ENCODE measurements at places on chromosomes 6 and 20.

DNA sequence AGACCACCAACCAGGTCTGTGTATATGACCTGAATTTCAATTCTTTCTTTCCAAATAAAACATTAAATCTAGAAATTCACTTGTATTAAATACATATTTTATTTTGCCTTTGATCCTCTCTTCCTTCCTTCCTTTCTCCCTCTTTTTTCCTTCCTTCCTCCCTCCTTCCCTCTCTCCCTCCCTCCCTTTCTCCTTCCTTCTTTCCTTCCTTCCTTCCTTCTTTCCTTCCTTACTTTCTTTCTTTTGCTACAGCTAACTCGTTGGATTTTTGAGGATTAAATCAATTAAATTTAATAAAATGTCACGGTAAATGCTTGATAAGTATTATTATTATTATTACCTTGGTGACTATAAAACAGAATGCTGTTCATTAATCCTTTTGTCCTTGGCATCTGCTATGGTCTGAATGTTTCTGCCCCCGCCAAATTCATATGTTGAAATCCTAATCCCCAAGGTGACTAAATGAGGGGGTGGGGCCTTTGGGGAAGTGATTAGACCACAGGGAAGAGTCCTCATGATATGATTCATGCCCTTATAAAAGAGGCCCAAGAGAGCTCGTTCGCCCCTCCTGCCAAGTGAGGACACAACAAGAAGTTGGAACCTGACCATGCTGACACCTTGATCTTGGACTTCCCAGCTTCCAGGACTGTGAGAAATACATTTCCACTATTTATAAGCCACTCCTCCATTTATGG lies 67.6 kb upstream of the BTBD3 start:
- peak; percentile 84 for DNase-seq

- no peak for DNase-seq
Observed at GRCh38 chr6:160767647-160768019, 65.6 kb downstream of the PLG start.

GRCh38 chr6:44267252-44267651 lies 1.9 kb upstream of the NFKBIE start:
- no peak for DNase-seq

- no peak for DNase-seq
Observed at GRCh38 chr20:19897891-19898290, 119.3 kb upstream of the NAA20 start.

- no peak for DNase-seq
Observed at GRCh38 chr20:4604580-4604979, 117.1 kb upstream of the PRND start.

DNA sequence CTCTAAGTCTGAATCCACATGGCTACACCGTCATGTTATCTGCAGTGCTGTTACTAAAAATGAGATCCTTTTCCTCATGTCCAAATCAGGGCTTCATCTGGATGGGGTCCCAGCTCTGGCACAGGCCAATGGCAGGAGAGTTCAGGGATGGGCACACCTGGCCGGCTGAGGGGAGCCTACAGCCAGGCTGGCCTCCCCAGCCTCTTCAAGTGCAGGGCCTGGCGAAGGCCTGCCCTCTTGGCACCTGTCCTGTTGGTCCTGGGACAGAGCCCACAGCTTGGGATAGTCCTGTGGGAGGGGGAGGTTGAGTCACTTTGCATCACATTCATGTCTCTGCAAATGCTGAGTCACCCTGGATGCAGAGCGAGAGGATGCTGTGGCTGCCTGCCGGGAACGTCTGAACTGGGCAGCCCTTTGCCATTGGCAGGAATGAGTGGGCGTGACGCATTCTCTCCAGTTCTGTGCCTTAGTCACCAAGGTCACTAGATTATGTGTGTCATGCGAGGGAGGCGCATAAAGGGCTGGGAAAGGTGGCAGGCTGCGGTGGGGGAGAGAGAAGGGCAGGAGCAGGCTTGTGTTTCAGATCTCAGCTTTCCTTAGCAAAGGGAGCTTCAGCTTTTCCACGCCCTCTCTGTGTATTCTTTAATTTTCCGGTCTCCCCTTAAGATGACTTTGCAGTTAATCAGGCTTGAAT lies 223.2 kb upstream of the ECI2 start:
- DNase-seq = peak; percentile 100

DNA sequence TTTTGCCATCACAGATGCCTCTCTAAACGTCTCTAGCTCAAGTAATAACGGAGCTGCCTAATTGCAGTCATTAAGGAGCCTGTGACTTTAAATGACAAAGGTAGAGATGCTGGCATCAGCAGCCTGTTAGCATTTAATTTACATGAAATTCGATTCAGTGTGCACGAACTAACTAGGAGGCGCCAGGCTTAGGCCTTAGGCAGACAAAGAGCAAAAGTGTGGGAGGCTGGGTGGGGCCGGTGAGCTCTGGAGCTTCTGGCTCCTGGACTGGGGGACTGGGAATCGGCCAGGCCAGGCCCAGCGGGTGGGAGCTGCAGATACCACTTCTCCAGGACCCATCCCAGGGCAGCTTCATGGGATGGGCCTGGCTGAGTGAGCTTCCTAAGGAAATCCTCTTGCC lies 170.0 kb upstream of the AGPAT4 start:
- no peak for DNase-seq

DNA sequence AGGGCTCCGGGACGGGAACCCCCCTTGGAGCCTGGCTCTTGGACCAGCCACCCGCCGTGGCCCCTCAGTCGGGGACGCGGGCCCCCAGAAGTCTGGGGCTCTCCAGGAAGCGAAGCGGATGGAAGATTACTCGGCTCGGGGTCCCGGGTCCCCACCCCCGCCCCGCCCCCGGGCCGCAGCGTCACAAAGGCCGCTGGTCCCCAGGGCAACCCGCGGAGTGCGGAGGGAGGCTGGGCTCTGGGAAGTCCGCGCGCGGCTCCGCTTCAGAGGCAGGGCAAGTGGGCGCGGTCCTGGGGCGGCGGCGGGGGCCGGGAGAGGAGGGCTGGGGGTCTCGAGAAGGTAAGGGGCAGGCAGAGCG lies at the start of gene FNDC11:
TSS of gene FNDC11 (plus strand) at position 227 of the 358 bp plus-strand sequence. CDS start 1,505 bp downstream, outside the sequence.
- DNase-seq = no peak

DNA sequence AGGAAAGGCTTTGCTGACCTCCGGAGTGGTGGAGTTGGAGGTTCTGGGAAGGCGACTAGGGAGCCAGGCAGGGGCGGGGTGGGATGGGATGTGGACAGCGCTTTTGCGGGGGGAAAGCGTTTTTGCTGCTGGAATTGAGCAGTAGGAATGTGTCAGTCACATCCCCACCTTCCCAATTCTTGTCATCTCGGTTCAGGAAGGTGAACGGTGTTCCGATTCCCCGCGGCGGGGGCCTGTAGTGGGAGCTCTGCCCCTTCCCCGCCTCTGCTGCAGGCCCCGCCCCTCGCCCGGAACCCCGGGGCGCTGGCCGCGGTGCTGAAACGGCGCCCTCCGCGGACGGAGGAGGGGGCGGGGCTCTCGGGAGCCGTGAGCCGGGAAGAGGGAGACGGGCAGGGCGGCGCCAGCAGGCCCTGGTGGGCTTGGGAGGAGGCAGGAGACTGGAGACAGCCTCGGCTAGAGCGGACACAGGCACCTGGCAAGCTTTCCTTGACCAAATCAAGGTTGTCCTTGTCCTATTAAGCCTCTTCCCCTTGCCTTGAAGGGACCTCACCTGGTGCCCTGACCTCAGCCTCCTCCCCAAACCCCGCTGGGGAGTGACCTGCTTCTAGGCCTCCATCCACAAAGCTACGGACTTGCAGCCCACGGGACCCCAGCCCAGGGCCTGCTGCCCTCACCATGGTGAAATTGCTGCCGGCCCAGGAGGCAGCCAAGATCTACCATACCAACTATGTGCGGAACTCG lies at the start of gene LHFPL5:
TSS of gene LHFPL5 (plus strand) at position 357 of the 741 bp plus-strand sequence. CDS start at position 676, 319 bp downstream.
- no peak for DNase-seq

All from HT1080 (cell line).